ENCODE measurements at places on chromosomes 11 and 22. TPM values are rescaled to one million over a fixed set of nuclear protein-coding genes. Genes with fewer than 3 reads are reported as not detected.

Gene CADM1
- 26.0 TPM for total RNA-seq

Gene MRGPRF
- total RNA-seq, result 0.15 TPM

Gene KRTAP5-9
- total RNA-seq, result not detected

Gene PAX6
- total RNA-seq, result 1.6 TPM

Gene ASRGL1
- total RNA-seq, result 14.9 TPM

Gene NFAM1
- total RNA-seq, result not detected

Gene SNX32
- 0.14 TPM for total RNA-seq

Gene DEPDC7
- total RNA-seq, result 8.0 TPM

Gene GLYAT
- total RNA-seq, result not detected

Gene PICALM
- total RNA-seq, result 110 TPM

Gene DGAT2
- total RNA-seq, result 2.0 TPM

Gene SCO2
- total RNA-seq, result 6.5 TPM

Gene NCR3LG1
- total RNA-seq, result 2.3 TPM

Gene ART1
- not detected for total RNA-seq

Gene MUC6
- total RNA-seq, result 0.01 TPM

Gene HYOU1
- 51.4 TPM for total RNA-seq

Gene CARD16
- not detected for total RNA-seq

Gene PELI3
- total RNA-seq, result 6.4 TPM

Gene OR5B21
- not detected for total RNA-seq

Gene RTCB
- total RNA-seq, result 80.7 TPM

Gene NPAS4
- not detected for total RNA-seq

Gene EXPH5
- total RNA-seq, result 0.07 TPM

Gene HBG2
- total RNA-seq, result not detected

Gene BIRC3
- 32.7 TPM for total RNA-seq

Gene TMEM86A
- total RNA-seq, result 0.44 TPM

Gene PGA5
- total RNA-seq, result not detected

Gene NTM
- not detected for total RNA-seq

Gene CCDC73
- total RNA-seq, result 0.06 TPM

Gene DGCR6
- 1.6 TPM for total RNA-seq

Gene FIBP
- total RNA-seq, result 74.2 TPM

Gene C1QTNF4
- not detected for total RNA-seq

Gene NOL12
- 30.5 TPM for total RNA-seq

Gene CNTF
- 1.3 TPM for total RNA-seq
